Cerebellar cortex (tissue), 1 donor: ENCODE measurements at places on chromosomes 11 and 22.

DNA sequence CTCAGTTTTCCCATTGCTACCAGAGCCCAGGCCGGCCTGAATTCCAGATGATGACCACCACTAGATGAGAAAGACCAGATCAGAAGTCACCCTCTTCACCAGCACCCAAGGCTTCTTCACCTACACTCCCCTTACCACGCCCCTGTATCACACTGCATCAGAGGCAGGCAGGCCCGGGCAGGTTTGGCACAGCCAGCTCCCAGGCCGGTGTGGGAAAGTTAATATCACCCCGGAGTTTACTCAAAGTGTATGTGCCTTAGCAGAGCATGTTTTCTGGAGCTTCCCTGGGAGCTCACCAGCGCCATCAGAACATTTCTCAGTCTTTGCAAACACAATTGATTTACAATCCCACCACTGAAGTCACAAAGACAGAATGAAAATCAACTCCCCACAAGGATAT, 47.5 kb upstream of the POU2AF1 start:
- no peak for DNase-seq

DNA sequence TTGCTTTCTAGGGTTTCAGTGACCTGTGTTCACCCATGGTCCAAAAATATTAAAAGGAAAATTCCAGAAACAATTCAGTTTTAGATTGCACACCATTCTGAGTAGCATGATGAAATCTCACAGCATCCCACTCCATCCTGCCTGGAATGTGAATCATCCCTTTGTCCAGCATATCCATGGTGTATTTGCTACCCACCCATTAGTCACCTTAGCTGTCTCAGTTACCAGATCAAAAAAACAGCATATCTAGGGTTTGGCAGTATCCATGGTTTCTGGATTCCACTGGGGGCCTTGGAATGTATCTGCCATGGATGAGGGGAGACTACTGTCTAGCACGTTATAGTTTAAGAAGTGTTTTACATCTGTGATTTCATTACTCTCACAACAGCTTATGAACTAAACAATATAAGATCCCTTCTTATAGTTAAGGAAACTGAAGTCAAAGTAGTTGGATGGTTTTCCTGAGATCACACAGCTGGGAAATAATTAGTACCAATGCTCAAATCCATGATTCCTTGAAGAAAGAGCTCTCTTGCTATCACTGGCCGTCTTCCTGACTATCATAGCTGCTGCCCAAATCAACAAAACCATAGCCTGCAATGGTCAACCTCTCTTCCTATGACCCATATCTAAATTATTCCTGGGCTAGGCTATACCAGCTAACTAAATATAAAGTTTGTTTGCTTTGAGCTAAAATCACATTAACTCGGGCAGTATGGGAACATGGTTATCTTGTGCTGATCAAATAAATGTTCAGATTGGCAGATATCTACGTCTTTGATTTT, 122.6 kb downstream of the MICAL2 start:
- DNase-seq, result no peak

DNA sequence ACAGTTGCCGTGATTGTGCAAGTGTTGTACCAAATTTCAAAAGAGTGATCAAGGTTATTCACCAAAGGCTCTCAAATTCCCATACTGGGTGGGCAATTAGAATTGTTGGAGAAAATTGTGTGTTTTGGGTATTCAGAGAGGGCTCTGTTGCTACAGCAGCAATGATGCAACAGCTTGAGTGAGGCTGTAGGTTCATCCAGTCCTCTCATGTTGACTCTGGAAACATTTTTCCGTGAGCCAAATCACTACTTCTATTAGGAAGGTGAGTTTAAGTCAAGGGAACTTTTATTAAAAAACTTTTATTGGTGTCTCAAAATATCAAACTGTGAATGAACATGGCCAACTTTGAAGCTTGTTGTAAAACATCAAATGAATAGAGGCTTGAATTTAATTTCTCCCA, 116.5 kb downstream of the CD44 start:
- DNase-seq, result no peak

- no peak for DNase-seq
Measured at GRCh38 chr11:37105427-37105826, 507.4 kb upstream of the RAG2 start.

- peak; percentile 54 for DNase-seq
Measured at GRCh38 chr11:86671531-86672006, 847 bp downstream of the ME3 start.

DNA sequence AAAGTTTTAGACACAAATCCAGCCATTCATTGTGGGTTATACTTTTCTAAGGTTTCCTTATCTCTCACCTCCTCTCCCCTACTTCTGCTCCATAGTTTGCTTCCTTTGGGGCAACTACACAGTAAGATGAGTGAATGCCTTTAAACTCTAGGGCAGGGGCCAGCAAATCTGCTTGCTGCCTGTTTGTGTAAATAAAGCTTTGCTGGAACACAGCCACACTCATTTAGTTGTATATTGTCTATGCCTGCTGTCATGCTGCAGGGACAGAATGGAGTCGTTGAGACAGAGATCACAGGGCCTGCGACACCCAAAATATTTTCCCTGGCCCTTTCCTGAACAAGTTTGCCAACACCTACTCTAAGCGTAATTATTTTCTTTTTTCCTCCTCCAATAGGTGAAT, 58.7 kb downstream of the TECTA start:
- no peak for DNase-seq

- no peak for DNase-seq
Measured at GRCh38 chr11:1226986-1227550, 4.2 kb downstream of the MUC5B start.

DNA sequence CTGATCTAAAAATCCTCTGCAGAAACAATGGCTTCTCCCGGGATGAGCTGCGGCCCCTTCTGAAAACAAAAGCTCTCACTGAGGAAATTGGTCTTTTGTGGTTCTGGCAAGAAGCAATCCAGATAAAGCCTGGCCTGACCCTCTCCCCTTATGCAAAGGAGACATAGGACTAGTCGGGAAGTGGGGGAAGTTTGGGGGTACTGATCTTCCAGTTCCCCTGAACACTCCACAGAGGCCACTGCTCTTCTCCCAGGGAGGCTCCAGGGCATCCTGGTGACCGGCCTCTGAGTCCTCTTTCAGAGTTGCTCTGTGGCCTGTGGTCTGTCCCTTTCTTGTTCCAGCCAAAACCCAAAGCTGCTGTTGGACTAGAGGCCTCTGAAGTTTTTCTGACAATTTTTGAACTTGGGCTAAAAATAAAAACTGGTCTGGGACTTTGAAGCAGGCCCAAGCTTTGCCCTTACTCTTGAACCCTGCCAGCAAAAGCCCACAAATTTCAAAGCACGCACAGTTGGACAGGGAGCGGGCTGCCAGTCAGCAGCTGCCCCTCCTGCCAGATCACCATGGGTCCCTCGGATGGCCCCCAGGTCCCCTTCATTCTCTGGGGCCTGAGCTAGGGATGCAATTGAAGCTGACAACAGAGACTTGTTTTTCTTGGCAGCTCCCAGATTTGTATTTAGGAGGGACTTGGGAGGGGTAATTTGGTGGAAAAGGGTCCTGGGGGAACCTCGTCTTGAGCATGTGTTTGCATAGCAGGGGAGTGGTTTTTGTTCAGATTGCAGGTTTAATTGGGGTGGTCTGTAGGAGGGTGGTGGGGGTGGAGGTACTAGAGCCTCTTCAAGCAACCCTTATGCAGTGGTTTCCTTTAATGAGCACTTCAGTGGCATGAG, 381.6 kb upstream of the CADM1 start:
- DNase-seq, result no peak
